Midbrain (tissue), 1 donor: ENCODE measurements at places on chromosomes 2 and 18.

- DNase-seq: no peak
Measured at GRCh38 chr18:63427558-63427957, 5.3 kb upstream of the VPS4B start.

DNA sequence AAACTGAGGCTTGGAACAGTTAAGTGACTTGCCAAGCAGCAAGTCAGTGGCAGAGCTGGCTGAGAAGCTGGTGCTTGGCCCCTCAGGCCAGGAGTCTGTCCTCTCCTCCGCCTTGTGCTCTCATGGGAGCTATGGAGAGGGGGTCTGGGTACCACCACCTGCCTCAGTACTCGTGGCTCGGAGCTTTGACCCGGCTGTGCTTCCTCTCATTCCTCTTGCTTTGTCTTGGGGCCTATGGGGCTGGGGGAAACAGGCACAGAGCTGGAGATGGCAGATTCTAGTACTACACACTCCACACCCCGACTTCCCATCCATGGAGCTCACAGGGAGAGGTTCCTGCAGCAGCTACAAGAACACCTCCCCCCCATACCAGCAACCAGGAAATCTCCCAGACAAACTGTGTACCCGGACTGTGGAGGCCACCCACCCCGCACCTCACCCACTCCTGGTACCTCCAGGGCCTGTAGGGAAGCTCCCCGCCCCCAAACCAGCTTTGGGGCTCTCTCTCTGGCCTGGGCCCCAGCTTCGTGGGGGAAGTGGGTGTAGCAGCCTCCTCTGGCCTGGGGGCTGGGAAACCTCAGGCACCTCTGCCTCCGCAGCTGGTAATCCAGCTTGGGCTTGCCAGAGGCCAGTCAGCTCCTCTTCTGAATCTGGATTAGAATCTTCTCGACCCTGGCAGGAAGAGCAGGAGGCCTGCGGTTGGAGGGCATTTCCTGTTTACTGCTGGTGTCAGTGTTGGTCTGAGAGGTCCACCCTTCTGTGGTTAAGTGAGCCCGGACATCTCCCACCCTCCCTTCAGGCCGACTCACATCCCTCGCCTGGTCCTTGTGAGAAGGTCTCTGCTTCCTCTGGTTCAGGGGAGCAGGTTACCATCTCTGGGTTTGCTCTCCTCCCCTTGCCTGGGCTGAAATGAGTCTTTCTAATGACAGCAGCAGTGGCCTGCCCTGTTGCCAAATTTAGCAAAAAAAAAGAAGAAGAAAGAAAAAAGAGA lies 22.3 kb upstream of the RHOB start:
- DNase-seq: peak; percentile 21

DNA sequence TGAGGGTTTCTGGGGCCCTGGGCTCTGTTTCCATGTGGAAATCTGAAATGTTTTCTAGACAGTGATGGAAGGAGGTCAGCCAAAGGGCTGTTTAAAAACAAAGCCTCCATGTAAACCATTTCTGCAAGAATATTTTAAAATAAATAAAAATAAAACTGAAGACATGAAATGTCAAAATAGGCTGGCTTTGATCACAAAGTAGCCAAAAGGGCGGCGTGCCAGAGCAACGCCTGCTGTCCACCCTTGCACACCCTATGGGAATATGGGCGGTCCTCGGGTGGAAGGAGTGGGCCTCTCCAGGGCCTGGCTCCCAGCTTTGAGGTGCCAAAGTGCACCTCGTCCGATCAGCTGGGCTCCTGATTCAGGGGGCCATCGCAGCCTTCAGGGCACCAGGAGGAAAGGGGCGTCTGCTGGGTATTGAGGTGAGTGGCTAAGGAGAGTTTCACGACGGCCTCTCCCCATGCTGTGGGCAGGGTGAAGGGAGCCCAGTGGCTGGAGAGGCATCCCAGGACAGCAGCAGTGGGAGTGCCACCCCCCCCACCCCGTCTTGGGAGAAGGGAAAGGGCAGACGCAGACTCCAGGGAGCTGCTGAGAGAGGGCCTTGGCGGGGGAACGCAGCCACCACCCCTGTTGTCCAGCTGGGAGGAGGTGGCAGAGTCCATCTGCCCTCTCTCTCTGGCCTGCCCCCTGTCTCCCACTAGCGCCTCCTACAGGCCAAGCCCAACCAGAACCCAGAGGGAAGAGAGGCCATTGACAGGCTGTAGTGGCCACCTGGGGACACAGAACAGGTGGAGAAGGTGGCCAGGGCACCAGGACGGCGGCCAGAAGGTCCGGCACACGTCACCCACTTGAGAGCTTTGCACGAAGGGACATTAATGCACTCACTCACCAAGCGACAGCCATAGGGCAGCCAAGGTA lies 5.7 kb upstream of the ERFE start:
- no peak for DNase-seq

- peak; percentile 44 for DNase-seq
Measured at GRCh38 chr2:211035548-211036185, 479.3 kb downstream of the CPS1 start.

DNA sequence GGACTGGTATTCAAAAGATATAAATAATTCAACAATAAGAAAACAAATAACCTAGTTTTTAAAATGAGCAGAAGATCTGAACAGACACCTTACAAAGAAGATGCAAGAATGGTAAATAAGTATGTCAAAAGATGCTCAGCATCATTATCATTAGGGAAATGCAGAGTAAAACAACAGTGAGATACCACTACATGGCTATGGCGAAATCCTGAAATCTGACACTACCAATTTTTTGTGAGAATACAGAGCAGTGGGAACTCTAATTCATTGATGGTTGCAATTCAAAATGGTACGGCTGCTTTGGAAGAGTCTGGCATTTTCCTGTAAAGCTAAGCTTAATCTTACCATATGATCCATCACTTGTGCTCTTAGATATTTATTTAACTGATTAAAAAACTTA lies 151.8 kb downstream of the UBR3 start:
- DNase-seq: no peak

DNA sequence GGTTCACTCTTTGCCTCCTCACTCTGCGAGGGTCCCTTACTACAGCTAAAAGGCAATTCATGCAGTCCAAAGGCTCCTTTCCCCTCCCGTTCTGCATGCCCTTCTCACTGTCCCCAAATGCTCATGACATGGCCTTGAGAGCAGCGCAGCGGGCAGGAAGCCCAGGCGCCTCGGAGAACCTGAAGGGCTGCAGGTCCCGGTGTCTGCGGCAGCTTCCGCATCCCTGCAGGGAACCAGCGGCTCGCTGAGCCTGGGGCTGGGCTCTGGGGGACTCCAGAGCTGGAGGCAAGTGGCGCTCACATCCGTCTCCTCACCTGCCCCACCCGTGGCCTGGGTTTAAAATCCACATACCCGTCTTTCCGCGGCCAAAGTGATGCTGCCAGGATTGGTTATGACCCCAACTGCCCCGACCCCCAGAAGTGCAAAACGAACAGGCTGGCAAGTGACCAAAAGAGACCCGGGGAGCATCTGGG lies 462 bp upstream of the CIDEA start:
- DNase-seq: no peak

DNA sequence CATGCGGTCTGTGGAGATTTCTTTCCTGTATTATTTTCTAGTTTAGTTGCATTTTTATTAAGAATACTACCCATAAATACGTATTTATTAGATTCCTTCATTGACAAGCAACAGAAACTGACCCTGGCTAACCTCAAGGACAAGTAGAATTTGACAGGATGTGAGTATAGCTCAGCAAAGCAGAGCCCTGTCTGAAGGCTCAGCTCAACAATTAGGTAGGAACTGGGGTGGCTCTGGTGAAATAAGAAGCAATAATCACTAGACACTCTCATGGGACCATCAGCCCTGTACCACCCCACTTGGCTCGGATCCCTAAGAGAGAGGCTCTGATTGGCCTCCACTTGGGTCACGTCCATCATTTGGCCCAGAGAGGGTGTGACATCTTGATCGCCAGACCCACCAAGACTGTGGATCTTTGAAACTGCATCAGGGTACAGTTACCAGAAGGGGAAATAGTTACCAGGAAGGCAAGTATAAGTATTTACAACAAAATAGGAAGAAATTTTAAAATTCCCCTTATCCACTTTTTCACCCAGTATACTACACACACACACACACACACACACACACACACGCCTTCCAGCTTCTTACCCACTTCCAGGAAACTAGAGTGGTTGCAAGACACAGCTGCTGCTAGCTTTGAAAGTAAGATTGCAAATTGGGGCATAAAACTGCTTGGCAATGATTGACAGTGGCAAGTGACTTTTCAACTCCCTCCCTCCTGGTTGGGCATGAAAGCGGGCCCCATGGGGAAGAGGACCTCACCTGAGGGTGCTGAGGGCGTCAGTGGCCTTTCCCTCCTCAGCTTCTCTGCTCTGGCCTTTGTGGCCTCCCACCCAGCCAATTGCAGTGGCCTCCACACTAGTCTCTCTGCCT lies 41.8 kb downstream of the KCTD18 start:
- no peak for DNase-seq

DNA sequence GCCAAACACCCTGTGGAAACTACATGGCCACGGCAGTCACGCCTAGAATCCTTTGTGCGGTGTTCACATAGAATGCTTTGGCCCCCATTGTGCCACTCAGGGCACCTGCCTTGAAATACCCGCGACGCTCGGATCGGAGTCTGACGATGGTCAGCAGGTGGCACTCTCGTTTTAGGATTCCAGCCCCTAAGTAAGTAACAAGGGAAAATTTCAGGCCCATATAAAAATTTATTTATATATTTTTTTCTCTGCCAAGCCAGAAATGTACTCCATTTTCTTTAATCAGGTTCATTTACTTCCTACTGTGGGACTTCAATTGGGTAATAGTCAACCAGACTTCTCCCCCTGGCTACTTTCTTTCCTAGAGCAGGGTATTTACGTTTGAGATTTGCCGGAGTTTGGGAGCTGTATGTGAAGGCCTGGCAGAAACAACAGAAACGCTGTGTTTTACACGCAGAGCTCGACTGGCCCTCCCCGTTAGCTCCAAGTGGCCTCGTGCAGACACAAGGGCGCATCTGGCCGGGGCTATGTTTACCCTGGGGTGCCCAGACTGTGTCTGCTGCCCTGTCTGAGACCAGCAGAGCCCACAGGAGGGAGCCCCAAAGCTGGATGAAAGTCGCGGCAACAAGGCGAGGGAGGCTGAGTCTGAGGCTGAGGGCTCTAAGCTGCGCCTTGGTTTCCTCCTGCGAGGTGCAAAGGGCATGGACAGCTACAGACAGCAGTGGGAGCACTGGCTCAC lies 41.6 kb downstream of the LRRC30 start:
- peak; percentile 81 for DNase-seq

GRCh38 chr2:174763780-174764179 lies 492 bp downstream of the CHRNA1 start:
- DNase-seq: no peak

- DNase-seq: no peak
Measured at GRCh38 chr2:241906826-241907570, 37.5 kb downstream of the RTP5 start.

- DNase-seq: no peak
Measured at GRCh38 chr2:219957820-219958219, 330.4 kb downstream of the SLC4A3 start.

- no peak for DNase-seq
Measured at GRCh38 chr2:164846276-164846675, 4.7 kb upstream of the COBLL1 start.

DNA sequence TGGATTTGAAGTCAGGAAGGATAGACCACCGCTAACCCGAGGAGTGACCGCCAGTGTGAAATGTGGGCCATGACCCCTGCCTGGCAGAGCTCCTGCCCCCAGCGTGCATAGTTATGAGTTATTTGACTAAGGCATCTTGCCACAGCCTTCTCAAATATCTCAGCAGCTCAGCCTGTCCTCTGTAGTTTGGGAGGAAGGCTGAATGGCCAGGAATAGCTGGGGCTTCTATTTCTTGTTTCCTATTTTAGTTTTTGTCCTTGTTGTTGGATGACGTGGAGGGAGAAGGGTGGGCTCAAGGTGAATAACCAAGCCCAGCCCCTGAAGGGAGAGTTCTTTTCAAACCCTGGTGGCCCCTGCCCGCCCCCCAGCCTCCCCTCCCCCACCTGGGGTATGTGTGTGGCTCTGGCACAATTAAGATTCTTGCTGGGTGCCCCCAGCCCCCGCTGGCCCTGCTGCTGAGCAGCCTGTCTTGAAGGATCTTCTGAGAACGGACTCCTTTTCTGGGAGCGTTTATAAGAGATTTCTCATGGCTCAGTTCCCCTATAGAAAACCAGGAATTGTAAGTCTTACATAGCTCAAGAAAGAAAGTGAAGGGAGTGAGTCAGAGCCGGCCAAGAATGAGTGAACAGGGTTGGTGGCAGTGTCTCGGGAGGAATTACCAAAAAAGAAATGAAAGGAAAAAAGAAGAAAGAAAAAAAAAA lies 157.4 kb downstream of the GLI2 start:
- DNase-seq: no peak

- DNase-seq: peak; percentile 68
Measured at GRCh38 chr2:158969715-158970240, 1.3 kb downstream of the TANC1 start.

DNA sequence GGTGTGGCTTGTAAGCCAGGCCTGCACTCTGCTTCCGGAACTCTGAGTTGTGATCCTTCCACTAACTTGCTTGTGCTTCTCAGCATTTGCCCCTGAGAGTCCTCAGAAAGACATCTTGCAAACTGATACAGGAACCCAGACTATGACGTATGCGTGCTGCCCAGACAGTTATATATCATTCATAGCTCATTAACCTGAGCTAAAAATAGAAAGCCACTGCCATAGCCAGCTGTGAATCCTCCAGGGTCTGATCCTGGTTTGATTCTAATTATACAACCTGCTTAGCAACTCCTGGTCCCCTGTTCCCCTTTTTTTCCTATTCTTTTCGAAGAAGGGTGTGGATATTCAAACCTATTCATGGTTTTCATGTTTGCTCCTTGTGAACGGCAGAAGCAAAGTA lies 63.7 kb downstream of the MARCHF4 start:
- no peak for DNase-seq

DNA sequence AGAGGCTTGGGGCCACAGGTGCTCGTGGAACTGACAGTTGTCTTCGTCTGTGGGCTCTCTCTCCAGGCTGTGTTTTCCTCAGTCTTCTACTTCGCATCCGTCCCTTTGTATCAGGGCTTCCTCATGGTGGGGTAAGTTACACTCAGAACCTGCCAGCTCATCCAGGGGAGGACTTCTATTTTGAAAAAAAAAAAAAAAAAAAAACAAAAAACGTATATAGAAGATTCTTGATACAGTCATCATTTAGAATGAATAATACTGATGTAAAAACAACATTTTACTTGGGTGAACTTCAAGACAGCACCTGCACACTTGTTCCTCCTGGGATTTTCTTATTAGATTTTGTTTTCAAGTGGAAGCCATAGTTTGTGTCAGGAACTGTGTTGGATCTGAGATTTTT lies 47.7 kb upstream of the NFATC1 start:
- no peak for DNase-seq

DNA sequence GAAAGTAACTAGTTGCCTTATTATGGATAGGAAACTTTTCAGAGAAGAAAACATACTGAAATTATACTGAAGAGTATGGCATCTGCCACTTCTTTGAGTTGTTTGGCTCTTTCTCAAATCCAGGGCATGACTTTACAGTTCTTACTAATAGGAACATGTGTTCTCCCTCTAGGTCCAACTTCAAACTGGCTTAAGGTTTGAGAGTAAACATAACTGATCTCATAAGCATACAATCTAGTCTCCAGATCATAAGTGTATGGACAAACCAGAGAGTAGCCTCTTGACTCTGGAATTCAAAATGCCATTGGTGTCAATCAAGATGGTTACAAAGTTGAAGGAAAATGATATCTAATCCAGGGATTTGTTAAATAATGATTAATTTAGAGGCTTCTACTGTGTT lies 101.5 kb downstream of the NYAP2 start:
- no peak for DNase-seq
